ENCODE measurements at places on chromosomes 12 and 14.

DNA sequence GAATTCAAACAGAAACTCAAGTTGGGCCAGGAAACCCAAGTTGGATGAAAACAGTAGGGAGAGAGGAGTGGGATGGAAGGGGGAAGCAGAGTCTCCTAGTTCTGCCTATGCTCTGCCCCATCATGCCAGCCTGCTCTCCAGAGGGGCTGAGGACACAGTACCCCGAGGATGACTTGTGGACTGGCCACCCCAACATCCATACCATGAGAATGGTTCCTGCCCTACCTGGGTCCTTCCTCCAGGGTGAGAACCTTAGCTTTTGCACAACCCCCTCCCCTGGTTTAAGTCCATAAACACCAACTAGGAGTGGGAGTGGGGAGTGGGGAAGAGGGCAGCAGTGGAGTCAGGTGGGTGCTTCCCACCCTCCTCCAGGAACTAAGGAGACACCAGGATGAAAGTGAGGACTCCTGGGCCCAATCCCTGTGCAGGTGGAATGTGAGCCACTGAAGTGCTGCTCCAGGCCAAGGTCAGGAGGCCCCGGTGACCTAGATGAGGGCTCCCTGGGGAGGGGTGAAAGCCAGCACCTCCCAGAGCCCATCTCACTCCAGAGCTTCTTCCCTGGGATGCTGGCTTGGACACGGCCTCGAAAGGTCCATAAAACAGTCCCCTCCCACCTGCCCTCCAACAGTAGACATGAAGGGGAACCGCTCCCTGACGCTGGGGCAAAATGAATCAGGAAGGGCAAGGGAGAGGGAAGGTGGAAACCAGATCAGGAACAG lies 6.6 kb downstream of the ZNF385A start:
- DNase-seq, result no peak

DNA sequence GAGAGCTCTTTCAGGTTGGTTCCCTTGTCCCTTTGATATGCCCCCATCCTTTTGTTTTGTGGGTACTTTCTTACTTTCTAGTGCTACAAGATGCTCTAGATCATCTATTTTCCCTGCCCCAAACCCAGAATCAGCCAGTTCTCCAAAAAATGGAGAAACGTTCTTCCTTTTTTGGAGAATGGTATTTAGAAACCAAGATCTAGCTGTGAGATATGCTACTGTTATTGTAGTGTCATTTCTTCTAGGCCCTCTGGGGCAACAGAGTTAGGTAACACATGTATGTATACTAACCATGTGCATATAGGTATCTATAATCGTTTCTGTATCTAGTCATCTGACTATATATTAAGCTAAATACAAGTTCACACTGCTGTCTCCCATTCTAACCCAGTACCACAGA lies 6.9 kb upstream of the IGFBP6 start:
- DNase-seq, result no peak

GRCh38 chr12:116876151-116876869 lies 4.9 kb downstream of the HRK start:
- no peak for DNase-seq

GRCh38 chr14:68925373-68925772 lies 53.7 kb downstream of the ACTN1 start:
- DNase-seq, result no peak

- no peak for DNase-seq
Observed at GRCh38 chr12:31440134-31440533, 114.2 kb upstream of the SINHCAF start.

- DNase-seq, result no peak
Observed at GRCh38 chr14:89649451-89650075, 232.5 kb upstream of the FOXN3 start.

DNA sequence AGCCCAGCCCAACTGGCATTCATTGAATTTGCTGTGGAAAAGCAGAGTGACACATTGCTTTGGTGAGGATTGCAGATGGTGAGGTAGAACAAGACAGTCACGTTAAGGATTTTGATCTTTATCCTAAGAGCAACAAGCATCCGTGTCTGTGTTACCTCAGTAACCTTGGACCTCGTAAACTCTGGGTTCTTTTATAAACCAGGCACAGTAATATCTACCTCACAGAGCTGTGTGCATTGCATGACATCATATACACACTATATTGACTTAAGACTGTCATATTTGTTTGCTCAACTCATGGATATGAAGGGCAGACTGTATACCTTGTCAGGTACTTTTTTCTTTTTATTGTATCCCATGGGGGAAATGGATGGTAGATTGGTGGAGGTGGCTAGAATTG lies 156.2 kb downstream of the ETV6 start:
- DNase-seq, result no peak

- DNase-seq, result no peak
Observed at GRCh38 chr12:9933958-9934357, 1.8 kb upstream of the CLEC2A start.
